ENCODE measurements at places on chromosomes 12 and 14.

DNA sequence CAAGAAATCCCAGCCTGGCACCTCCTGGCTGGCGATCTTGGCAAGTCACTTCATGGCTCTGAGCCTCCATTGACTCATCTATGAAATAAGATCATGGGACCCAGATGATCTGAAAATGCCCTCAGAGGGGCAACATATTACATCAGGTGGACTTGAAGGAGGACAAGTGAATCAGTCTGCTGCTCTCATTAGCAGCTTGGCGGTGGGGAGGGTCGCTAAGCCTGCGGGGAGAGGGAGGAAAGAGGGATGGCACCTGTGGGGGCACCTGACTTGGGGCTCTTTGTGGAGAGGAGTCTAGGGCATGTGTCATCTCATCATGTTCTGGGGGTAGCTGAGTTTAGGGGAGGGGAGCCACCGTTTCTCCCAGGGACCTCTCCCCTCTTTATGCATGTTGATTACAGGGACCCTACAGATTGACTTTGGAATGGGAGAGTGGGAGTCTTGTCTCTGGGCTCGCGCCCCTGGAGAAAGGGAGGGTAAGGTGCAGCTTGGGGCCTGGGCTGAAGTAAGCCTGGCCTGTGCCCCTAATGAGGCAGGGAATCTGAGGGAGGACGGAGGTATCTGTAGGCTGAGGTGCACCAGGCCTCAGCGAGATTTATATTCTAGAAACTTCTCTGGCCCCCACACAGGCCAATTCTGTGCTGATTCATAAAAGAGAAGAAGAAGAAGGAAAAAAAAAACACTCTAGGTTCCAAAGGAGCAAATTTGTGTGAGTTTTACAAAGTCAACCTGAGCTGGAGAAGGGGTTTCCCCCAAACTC is 29.3 kb upstream of the BATF start:
- no peak for DNase-seq

- no peak for DNase-seq
These were observed 270.9 kb downstream of the ALX1 start for GRCh38 chr12:85550924-85551323.

DNA sequence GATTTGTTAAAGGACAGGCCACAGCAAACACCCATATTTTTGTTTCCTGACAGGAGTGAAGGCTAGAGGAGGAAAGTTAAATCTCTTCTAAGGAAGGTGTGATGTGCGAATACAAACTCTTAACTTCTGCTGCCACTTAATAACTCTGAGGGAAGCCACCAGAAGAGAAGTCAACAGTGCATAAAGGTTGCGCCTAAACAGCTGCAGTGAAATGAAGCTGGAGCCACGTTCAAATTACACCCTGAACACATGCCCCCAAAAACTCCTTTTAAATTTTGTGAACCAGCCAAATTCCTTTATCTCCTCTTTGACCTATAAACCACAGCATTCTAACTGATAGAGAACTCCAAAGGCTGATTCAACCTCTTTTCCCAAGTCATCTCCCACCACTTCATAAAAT is 22.4 kb downstream of the DENND5B start:
- no peak for DNase-seq

GRCh38 chr12:104315326-104316224 is 12.0 kb downstream of the EID3 start:
- DNase-seq, result no peak

- no peak for DNase-seq
These were observed 21.0 kb upstream of the RNASE2 start for GRCh38 chr14:20934148-20934762.
